Immature natural killer cell (primary cell): ENCODE measurements at places on chromosomes 13 and 19. TPM values are rescaled to one million over a fixed set of nuclear protein-coding genes. Genes with fewer than 3 reads are reported as not detected.

DNA sequence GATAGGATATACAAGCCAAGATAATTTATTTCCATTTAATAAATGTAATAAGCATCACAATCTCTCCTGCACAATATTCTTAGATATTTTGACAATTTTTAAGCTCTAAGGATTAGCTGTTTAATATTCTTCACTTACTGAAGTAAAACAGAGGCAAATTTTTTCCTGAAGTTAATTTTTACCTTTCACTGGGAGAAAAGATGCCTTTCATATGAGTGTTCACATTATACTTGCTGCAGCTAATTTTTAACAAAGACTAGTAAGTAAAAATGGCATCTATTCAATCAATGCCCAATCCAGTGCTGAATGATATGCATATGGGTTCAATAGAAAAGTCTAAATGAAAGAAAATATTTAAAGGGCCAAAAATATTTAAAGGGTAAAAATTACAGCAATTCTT, 377.2 kb upstream of the GPC6 start:
- no peak for DNase-seq

GRCh38 chr13:109336730-109337129, 449.7 kb downstream of the IRS2 start:
- DNase-seq: no peak

DNA sequence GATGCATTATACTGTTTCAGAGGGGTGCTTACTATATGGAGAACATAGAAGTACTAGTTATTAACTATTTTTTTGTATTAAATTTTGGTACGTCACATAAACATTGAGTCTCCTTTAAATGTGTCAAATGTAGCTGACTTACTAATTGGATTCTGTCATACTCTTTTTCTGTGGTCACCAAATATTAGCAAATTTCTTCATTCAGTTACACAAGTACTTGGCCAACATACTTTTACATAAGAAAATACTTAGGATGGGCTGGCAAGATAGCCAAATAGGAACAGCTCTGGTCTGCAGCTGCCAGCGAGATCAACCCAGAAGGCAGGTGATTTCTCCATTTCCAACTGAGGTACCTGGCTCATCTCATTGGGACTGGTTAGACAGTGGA, 19.2 kb downstream of the LPAR6 start:
- DNase-seq: no peak

- peak; percentile 65 for DNase-seq
These were observed at the start of gene ZNF69 for GRCh38 chr19:11887611-11888531. TSS of gene ZNF69 (plus strand) at chr19:11887782. CDS start at chr19:11887924, 142 bp downstream.

DNA sequence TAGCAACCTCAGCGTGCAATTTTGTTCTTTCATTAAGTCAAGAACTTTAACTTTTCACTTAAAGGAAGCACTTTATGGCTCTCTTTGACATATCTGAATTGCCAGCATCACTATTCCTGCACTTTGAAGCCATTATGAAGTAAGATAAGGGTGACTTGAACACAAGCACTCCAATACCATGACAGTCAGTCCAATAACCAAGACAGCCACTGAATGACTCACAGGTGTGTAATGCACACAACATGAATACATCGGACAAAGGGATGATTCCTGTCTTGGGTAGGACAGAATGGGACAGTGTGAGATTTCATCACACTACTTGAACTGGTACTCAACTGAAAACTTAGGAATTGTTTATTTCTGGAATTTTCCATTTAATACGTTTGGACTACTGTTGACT, 233.7 kb upstream of the IPO5 start:
- no peak for DNase-seq

DNA sequence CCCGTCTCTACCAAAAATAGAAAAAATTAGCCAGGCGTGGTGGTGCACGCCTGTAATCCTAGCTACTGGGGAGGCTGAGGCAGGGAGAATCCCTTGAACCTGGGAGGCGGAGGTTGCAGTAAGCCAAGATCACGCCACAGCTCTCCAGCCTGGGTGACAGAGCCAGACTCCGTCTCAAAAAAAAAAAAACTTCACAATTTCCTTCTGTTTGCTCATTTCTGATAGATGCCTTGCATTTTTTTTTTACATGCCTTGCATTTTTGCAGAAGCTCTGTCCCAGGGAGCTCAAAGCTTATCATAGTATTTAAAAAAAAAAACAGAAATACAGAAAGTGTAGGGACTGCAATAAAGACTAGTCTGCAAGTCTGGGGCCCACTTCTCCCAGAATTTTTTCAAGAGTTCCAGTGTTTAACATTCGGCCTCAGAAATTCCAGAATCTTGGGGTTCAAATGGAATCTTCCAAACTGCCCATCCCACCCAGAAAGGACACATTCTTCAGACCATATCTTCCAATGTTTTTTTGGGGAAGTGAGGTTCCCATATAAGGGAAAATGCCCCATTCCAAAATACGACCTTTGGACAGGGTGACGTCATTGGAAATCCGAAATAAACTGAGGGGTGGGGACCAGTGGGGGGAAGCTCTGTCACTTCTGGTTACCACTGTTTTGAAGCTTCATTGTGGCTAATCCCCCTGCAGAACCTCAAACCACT, 17.2 kb upstream of the RAB8A start:
- no peak for DNase-seq

DNA sequence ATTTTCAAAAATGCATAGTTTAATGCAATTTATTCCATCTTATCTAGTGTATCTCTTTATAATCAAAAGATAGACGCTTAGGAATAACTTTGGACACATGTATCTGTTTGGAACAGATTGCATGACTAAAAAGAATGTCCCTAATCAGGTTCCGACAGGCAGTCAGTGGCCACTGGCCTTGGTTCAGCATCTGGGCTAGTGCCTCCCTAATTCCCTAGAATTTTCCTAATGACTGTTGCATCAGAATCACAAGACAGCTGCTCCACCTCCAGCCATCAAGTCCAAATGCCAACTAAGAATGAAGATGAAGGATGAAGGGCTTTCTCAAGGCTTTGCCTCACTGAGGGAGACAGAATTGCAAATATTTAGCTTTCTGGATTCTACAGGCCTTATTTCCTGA, 173.8 kb downstream of the EFNB2 start:
- no peak for DNase-seq

DNA sequence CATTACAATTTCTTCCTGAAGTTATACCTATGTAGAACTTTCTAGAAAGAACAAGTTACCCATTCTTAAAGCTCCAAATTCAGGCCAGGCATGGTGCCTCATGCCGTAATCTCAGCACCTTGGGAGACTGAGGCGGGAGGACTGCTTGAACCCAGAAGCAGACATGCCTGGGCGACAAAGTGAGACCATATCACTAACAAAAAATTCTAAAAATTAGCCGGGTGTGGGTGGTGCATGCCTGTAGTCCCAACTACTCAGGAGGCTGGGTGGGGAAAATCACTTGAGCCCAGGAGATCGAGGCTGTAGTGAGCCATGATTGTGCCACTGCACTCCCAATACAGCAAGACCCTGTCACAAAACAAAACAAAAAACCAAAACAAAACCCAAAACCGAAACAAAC, 23.0 kb downstream of the KCNRG start:
- DNase-seq: no peak

DNA sequence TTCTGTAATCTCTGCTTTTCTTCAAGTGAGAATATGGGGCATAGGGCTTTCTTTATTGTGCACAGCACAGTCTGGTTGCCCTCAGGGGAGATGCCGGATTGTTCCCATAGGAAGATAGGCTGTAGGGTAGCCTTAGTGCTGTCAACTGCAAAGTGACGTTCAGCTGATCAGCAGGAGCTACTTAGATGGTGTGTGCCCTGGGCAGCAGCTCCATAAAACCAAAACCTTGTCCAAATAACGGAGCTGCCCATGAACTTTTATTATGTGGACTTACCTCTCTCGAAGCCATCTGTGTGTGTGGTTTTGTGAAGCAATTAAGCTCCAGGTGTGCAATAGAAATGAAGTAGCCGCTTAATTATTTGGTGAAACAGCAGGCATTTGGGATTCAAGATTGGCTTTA, 120.0 kb upstream of the RNF113B start:
- DNase-seq: no peak

DNA sequence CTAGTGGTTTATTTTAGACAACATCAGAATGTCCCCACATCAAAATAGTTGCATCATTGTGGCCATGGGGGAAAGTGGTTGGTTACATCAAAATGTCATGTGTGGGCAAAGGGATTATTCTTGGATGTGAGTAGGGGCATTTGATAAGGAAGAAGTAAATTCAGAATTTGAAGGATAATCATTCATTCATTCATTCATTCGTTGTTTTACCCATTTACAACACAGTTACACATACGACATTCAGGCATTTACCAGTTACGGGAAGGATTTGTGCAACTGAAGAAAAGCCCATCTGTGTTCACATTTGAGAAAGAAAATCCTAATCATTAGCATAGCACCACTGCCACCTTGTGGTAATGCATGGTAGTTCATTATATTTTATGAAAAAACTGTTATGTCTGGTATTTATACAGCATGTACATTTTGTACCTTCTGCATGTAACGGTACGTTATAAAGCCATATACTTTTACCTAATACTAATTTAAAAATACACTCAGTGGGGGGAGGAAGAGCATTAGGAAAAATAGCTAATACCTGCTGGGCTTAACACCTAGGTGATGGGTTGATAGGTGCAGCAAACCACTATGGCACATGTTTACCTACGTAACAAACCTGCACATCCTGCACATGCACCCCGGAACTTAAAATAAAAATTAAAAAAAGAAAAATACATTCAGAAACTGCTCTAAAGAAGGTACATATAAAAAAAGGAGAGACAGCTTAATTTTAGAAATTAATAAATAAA, 62.1 kb downstream of the DGKH start:
- peak; percentile 56 for DNase-seq

DNA sequence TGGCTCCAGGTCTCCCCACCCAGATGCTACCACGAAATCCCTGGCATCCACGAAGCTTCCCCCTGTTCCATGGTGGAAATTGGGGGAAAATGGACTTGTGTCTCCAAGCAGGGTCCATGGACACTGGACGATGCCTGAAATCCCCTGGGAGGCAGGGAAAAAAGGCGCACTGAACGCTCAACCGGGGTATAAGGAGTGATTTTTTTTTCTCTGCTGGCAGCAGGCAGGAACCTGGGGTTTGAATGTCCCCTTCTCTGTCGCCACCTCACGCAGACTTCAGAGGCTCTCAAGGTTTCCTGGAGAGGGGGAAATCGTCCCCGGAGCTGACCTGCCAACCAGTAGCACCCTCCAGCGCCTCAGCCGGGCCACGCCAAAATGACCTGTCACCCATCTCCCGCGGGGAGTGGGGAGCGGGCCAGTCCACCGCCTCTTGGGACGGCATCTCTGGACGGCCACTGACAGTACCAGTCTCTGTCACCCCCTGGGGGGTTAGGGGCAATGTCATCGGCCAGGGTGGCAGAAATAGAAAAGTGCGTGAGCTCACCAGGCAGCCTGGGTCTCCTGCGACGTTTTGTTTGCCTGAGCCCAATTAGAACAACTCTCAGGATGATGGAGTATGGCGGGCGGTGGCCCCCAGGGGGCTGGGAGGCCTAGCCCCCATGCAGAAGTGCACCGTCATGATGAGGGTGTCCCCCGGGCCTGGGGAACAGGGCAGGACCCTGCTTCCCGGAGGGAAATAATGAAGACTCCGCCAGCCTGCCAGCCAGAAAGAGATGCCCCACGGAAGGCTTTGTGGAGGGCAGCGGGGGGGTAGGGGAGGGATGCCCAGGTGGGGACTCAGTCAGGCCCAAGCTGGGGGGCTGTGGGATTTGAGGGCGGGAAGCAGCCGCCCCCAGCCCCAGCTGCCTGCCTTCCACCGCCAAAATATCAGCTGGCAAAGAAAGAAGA, 2.6 kb downstream of the PTPRS start:
- no peak for DNase-seq

GRCh38 chr19:47417746-47418691, 1.3 kb downstream of the MEIS3 start:
- no peak for DNase-seq

DNA sequence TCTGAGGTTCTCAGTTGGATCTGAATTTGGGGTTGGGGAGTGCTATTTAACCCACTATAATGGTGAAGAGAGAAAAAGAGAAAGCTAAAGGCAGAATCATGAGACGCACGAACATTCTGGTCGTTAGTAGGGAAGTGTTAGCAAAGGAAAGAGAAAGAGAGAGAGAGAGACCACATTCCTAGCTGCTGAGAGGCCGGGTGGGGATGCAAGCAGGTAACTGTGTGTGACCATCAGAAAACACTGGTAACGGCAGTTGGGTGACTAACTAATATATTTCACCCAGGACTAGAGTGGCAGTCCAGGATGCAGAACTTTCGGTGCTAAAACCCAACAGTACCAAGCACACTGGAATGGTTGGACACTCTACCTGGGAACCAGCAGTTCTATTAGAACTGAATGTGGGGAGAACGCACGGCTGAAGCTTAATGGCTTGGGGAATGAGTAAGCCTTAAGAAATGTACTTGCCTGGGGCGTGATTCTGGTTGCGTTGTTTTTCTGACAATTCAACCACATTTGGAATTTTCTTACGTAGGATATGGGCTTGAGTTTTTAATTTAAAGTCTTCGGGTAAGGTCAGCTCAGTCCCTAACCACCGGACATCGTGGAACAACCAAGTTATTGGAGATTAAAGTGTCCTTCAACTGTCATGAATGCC, 130.2 kb downstream of the DNAJC15 start:
- no peak for DNase-seq

GRCh38 chr19:52492994-52493470, 34.4 kb upstream of the ZNF808 start:
- no peak for DNase-seq

GRCh38 chr13:64453831-64454230, 2776.3 kb downstream of the PCDH9 start:
- DNase-seq: no peak

GRCh38 chr19:41133260-41133659, 19.0 kb downstream of the CYP2F1 start:
- no peak for DNase-seq

DNA sequence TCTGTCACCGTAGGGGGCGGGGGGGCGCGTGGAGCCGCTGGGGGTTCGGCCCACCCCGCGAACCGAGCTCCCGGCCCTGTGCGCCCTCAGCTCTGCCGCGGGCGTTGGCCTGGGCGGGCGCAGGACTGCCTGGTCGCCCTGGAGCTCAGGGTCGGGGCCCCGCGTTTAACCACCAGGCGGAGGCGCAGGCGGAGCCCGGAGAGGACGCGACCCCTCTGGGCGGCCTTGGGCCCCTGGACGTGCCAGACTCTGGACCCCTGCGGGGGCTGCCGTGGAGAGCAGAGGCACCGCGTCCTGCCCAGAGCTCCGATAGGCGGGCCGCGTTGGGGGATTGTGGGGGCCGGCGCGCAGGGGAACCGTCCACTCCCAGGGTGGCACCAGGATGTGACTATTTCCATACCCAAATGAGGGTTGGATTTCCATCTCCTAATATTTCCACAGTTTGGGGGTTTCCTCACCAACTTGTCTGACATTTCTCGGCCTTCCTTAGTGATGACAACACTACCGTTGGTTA, 13.0 kb upstream of the USP29 start:
- no peak for DNase-seq

GRCh38 chr19:29947871-29948270, 5.8 kb downstream of the URI1 start:
- no peak for DNase-seq

- no peak for DNase-seq
These were observed 22.0 kb upstream of the ASPDH start for GRCh38 chr19:50535672-50536187.

The NANOS3 gene
- polyA plus RNA-seq: not detected

The EDNRB gene
- not detected for polyA plus RNA-seq

The ZNF540 gene
- 5.8 TPM for polyA plus RNA-seq

The HIPK4 gene
- not detected for polyA plus RNA-seq

The CARM1 gene
- 0.83 TPM for polyA plus RNA-seq

The ZNF667 gene
- polyA plus RNA-seq: 1.6 TPM

The PSG2 gene
- not detected for polyA plus RNA-seq

The ZNF345 gene
- polyA plus RNA-seq: 3.2 TPM

The KIR2DL1 gene
- polyA plus RNA-seq: 56.9 TPM

The CD37 gene
- polyA plus RNA-seq: 179 TPM

The KLF1 gene
- polyA plus RNA-seq: 1.8 TPM

The ZNF583 gene
- polyA plus RNA-seq: 7.8 TPM
